ENCODE measurements at places on chromosomes 2 and 18. TPM values are rescaled to one million over a fixed set of nuclear protein-coding genes. Genes with fewer than 3 reads are reported as not detected.
A peak's percentile ranks its signal among the peaks of the same experiment; 100 is the strongest.

GRCh38 chr2:200054681-200055468 is 99.5 kb downstream of the MAIP1 start:
- DNase-seq, result no peak
- H3K27ac ChIP-seq, result no peak overlapping the region
- H3K36me3 ChIP-seq, result no peaks in the 10 kb centered on the region
- H3K4me1 ChIP-seq, result no peaks in the 10 kb centered on the region
- H3K4me3 ChIP-seq, result no peak overlapping the region

- no peaks in the 10 kb centered on the region for H3K4me1 ChIP-seq
- no peak overlapping the region for H3K27ac ChIP-seq
- no peaks in the 10 kb centered on the region for H3K27me3 ChIP-seq
- H3K36me3 ChIP-seq, result no peaks in the 10 kb centered on the region
- no peak for DNase-seq
Measured at GRCh38 chr2:63700271-63700670, 111.5 kb downstream of the MDH1 start.

- no peak for DNase-seq
- no peaks in the 10 kb centered on the region for H3K4me1 ChIP-seq
- H3K27ac ChIP-seq, result no peak overlapping the region
- H3K27me3 ChIP-seq, result no peaks in the 10 kb centered on the region
- H3K4me3 ChIP-seq, result no peak overlapping the region
- H3K36me3 ChIP-seq, result no peaks in the 10 kb centered on the region
Measured at GRCh38 chr18:8695932-8696517, 9.3 kb upstream of the MTCL1 start.

DNA sequence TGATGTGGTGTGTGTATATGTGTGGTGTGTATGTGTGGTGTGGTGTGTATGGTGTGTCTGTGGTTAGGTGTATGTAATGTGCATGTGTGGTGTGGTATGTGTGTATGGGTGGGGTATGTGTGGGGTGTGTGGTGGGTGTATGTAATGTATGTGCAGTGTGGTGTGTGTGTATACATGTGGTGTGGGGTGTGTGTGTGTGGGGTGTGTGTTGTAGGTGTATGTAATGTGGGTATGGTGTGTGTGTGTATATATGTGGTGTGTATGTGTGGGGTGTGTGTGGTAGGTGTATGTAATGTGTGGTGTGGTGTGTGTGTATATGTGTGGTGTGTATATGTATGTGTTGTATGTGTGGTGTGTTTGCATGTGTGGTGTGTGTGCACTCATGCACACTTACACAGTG is 84.8 kb upstream of the ID2 start:
- H3K4me1 ChIP-seq, result no peaks in the 10 kb centered on the region
- no peak for DNase-seq
- no peak overlapping the region for H3K27ac ChIP-seq

DNA sequence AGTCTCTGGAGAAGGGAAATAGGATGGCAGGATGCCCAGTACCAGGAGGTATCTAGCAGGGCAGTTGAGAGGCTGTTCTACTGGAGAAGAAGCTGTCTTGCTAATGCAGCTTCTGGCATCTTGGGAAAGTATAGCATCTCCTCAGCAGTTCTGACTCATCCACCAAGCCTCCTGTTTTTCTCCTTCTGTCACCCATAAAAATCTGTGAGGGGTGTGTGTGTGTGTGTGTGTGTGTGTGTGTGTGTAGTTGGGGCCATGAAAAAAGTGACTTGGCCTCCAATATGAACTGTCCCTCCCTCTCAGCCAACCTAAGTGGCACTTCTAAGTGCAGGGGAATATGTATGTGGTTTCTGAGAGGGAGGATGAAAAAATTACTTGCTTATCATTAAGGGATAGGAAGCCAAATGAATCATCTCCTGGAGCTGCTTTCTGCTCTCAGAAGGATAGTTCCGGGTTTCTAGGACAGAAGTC is 83.9 kb downstream of the CBLN2 start:
- no peak for DNase-seq
- H3K4me3 ChIP-seq, result no peak overlapping the region
- no peak overlapping the region for H3K27ac ChIP-seq
- H3K27me3 ChIP-seq, result no peaks in the 10 kb centered on the region
- no peaks in the 10 kb centered on the region for H3K4me1 ChIP-seq
- H3K36me3 ChIP-seq, result no peaks in the 10 kb centered on the region

DNA sequence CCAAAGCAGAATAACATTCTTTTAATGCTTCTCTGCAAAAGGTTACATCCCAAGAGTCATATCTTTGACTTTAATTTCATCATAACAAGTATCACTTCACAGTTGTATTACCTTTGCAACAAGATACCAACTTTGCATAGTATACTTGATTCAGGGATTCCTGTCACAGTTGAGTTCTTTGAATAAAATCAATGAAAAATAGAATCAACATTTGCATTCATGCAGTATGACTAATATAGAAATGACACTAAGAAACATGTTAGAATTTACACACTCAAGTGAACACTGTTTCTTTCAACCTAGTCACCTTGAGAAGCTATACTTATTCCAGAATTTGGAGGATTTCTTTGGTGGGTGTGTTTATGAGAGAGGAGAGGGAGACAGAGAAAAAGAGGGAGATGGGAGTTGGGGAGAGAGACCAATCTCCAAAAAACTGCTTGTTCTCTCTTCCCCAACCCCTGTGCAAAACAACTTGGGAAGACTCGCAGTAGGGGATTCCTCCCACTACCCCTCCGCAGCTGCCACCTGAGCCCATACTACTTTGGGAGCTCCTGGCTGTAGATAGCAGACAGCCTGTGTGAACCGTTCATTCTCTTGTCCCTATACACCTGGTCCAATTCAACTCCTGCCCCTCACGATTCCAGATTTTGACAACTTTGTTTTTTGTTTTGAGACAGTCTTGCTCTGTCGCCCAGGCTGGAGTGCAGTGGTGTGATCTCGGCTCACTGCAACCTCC is 57.7 kb downstream of the PELI1 start:
- no peaks in the 10 kb centered on the region for H3K36me3 ChIP-seq
- H3K4me1 ChIP-seq, result no peaks in the 10 kb centered on the region
- H3K27me3 ChIP-seq, result no peaks in the 10 kb centered on the region
- no peak for DNase-seq
- no peak overlapping the region for H3K4me3 ChIP-seq
- no peak overlapping the region for H3K27ac ChIP-seq

DNA sequence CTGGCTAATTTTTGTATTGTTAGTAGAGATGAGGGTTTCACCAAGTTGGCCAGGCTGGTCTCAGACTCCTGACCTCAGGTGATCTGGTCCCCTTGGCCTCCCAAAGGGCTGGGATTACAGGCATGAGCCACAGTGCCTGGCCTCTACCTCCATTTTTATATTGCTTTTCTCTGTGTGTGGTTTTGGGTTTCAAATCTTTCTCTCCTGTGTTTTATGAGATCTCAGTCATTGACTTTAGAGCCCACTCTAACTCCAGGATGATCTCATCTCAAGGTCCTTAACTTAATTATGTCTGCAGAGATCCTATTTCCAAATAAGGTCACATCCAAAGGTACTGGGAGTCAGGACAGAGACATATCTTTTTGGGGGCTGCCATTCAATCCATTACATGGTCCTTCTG is 24.7 kb downstream of the ARL4C start:
- DNase-seq, result no peak
- no peaks in the 10 kb centered on the region for H3K4me1 ChIP-seq
- H3K27ac ChIP-seq, result no peak overlapping the region
- H3K27me3 ChIP-seq, result no peaks in the 10 kb centered on the region

GRCh38 chr2:125961739-125962138 is 694.2 kb upstream of the GYPC start:
- no peaks in the 10 kb centered on the region for H3K27me3 ChIP-seq
- no peaks in the 10 kb centered on the region for H3K4me1 ChIP-seq
- no peak overlapping the region for H3K27ac ChIP-seq
- no peak overlapping the region for H3K4me3 ChIP-seq
- H3K36me3 ChIP-seq, result no peaks in the 10 kb centered on the region

The CKAP2L gene
- not detected for total RNA-seq

DNA sequence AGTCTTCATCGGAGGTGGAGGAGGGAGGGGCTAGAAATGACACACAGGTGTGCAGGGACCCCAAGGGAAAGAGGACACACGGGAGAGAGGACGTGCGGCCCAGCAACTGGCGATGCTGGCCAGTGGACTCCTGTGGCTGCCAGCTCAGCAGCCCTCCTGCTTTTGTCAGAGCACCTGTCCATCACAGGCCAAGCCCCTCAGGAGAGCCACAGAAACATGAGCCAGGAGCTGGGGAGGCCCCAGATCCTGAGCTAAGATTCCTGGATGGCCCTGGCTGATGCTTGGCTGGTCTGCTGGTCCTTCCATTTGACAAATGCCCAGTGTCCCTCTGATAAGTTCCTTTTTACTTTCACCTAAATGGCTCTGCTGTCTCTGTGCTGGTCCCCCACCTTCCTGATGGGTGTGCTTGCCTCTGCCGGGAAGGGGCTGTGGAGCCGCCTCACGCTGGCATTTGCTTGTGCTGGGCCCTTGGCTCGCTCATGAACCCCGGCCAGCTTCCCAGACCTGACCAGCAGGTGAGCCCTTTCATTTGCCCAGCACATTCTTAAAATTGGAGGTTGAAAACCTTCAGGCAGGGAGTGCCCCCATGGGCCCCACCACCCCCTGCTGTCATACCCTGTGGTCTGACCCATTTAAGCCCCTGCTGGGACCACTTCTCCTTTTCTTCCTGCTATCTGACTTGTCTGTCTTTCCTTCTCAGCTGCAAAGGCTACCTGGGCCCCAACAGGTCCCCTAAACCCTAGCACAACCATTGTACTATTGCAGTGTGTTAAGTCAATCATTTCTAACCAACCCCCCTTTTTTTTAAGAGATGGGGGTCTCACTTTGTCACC is 37.3 kb downstream of the CYP27C1 start:
- H3K36me3 ChIP-seq, result no peaks in the 10 kb centered on the region
- no peak overlapping the region for H3K27ac ChIP-seq
- H3K27me3 ChIP-seq, result no peaks in the 10 kb centered on the region
- DNase-seq, result no peak

The BBS5 gene
- total RNA-seq, result 6.6 TPM

The ZC3H6 gene
- 18.2 TPM for total RNA-seq

- H3K4me1 ChIP-seq, result no peaks in the 10 kb centered on the region
- H3K4me3 ChIP-seq, result peak overlapping the region; percentile 95
- peak; percentile 56 for DNase-seq
Measured at GRCh38 chr2:53969968-53970723, 647 bp downstream of the PSME4 start.

- no peak overlapping the region for H3K4me3 ChIP-seq
- no peaks in the 10 kb centered on the region for H3K36me3 ChIP-seq
- no peaks in the 10 kb centered on the region for H3K27me3 ChIP-seq
- H3K4me1 ChIP-seq, result no peaks in the 10 kb centered on the region
Measured at GRCh38 chr2:109398366-109399015, 215.3 kb downstream of the SEPTIN10 start.

- no peaks in the 10 kb centered on the region for H3K36me3 ChIP-seq
- H3K4me1 ChIP-seq, result no peaks in the 10 kb centered on the region
- H3K27ac ChIP-seq, result peak overlapping the region; percentile 2
- no peaks in the 10 kb centered on the region for H3K27me3 ChIP-seq
Measured at GRCh38 chr2:73830871-73831401, 2.2 kb downstream of the STAMBP start.

- no peaks in the 10 kb centered on the region for H3K4me1 ChIP-seq
- no peak overlapping the region for H3K4me3 ChIP-seq
- no peaks in the 10 kb centered on the region for H3K27me3 ChIP-seq
- H3K36me3 ChIP-seq, result no peaks in the 10 kb centered on the region
Measured at GRCh38 chr2:217685255-217685605, 317.6 kb downstream of the TNS1 start.

DNA sequence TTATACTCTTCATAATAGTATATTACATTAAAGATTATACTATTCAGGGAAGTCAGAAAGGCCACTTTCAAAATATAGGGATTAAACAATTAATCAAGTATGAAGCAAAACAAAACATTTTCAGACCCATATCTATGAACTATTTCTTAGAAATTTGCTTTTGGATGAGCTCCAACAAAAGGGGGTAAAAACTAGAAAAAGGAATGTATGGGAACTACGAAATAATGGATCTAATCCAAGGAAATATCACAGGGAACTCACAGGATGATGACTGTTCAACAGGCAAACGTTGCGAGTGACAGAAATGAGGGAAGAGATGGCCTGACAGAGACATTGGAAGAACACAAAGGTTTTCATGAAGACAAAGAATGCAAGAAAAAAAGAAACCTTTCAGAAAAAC is 27.9 kb downstream of the G6PC2 start:
- no peaks in the 10 kb centered on the region for H3K36me3 ChIP-seq
- H3K4me1 ChIP-seq, result no peaks in the 10 kb centered on the region
- no peaks in the 10 kb centered on the region for H3K27me3 ChIP-seq
- no peak overlapping the region for H3K4me3 ChIP-seq

The TUBA4B gene
- total RNA-seq, result not detected

GRCh38 chr2:196956069-196956468 is 29.6 kb upstream of the PGAP1 start:
- H3K27me3 ChIP-seq, result no peaks in the 10 kb centered on the region
- H3K36me3 ChIP-seq, result no peaks in the 10 kb centered on the region
- H3K4me1 ChIP-seq, result no peaks in the 10 kb centered on the region
- H3K4me3 ChIP-seq, result no peak overlapping the region

Data from breast epithelium (tissue), 4 donors.